ENCODE measurements at places on chromosomes 1 and 21.

DNA sequence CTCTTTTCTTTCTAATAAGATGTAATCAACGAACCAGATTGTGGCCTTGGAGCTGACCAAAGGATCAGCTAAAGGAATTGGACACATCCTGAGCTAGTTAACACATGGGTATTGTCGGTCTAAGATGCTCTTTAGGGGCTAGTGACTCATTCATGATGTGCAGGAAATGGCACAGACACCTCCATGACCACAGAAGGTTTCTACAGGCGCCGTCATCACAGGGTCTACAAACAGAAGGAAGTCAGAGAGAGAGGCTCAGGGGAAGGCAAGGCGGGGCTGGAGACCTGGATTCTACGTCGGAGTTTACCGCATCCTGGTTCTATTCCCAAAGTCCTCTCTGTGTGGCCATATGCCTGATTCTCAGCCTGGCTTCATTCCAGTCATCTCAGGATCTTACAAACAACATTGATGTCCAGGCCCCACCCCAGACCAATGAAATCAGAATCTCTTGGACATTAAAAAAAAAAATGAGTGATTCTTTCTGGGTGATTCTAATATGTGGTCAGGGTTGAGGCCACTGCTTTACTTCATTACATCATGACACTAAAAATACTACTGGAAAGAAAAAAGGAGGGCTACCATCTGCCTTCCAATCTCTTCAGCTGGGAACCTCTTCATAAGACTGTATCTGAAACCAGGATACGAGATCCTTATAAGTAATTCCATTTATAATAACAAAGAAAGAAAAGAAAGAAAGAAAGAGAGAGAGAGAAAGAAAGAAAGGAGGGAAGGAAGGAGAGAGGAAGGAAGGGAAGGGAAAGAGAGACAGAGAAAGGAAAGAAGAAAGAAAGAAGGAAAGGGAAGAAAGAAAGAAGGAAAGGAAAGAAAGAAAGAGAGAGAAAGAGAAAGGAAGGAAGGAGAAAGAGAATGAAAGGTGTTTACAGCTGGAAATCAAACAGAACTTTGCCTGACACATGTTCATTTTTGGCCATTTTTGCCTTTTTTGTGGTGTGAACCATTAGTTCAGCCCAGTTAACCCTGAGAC lies 11.6 kb upstream of the KCNJ15 start:
- peak; percentile 9 for DNase-seq

DNA sequence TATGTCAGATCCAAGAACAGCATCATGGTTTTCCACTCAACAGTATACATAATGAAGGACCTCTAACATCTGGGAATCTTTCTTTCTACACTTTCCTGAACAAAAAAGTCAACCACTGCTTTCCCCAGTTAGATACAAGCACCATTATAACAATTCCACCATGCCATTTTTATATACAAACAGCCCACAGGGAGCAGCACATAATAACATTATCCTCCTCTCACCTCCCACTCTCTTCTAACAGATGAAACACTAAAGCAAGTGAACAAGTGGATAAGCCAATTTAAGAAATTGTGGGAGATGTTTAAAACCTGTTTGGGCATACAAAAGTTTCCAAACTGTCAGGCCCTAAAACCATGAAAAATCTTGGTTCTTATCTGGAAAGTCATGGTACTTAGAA lies 29.4 kb upstream of the PRRC2C start:
- DNase-seq: no peak

GRCh38 chr1:4444086-4444485 lies 210.3 kb upstream of the AJAP1 start:
- no peak for DNase-seq

DNA sequence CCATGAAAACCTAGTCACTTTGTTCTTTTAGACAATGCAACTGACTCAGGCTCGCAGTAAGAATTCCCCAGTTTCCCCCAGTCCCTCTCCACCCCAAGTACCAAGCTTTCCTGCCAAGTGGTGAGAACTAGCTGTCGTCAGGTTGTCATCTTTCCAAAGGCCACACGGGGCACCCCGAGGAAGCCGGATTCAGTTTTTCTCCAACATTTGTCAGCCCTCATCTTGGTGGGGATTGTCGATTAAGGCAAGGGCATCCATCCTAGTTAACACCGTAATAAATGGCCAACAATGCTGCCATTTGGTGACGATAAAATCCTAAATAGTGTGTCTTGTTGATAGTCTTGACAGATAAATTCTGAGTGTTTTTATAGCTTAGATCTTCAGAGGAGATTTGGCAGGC lies 55.9 kb upstream of the PROX1 start:
- no peak for DNase-seq

DNA sequence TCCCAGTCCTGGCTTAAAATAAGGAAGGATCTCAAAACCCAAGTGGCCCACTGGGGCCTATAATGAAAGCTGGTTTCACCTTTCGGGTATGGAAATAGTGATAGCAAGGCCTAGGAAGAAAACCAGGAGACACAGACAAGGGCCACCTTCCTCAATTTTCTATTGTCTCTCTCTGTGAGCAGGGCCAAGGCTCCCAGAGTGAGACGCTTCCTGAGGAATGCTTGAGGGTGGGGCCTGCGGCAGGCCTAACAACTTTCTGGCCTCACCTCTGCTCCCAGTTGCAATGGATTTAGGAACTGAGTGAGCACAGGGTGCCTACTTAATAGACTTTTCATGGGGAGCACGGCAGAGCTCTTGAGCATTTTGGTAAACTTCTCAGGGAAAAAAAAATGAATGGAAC lies 300.9 kb downstream of the ASTN1 start:
- DNase-seq: no peak

DNA sequence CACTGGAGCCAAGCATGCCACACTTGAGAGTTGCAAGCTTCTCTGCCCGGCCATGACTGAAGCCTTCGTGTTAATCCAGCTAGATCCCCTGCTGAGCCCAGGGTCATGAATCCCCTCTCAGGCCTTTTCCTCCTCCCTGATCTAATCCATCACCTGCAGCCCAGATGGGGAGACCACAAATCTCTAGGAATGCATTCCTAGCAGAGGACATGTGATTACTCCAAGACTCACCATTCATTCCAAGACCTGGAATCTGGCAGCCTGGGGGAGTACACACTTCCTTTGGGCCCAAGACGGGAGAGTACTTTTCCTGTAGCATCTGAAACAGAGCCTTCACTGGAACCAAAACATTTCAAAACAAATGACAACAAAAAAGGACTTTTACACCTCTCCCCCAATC lies 269.3 kb upstream of the NFIA start:
- DNase-seq: no peak

GRCh38 chr1:100511058-100511457 lies 26.9 kb upstream of the GPR88 start:
- no peak for DNase-seq

- DNase-seq: no peak
Measured at GRCh38 chr1:206563367-206564207, 48.7 kb downstream of the EIF2D start.

- DNase-seq: no peak
Measured at GRCh38 chr1:69244211-69244610, 323.5 kb upstream of the LRRC7 start.

GRCh38 chr21:36534656-36535055 lies 54.7 kb upstream of the CLDN14 start:
- DNase-seq: no peak

DNA sequence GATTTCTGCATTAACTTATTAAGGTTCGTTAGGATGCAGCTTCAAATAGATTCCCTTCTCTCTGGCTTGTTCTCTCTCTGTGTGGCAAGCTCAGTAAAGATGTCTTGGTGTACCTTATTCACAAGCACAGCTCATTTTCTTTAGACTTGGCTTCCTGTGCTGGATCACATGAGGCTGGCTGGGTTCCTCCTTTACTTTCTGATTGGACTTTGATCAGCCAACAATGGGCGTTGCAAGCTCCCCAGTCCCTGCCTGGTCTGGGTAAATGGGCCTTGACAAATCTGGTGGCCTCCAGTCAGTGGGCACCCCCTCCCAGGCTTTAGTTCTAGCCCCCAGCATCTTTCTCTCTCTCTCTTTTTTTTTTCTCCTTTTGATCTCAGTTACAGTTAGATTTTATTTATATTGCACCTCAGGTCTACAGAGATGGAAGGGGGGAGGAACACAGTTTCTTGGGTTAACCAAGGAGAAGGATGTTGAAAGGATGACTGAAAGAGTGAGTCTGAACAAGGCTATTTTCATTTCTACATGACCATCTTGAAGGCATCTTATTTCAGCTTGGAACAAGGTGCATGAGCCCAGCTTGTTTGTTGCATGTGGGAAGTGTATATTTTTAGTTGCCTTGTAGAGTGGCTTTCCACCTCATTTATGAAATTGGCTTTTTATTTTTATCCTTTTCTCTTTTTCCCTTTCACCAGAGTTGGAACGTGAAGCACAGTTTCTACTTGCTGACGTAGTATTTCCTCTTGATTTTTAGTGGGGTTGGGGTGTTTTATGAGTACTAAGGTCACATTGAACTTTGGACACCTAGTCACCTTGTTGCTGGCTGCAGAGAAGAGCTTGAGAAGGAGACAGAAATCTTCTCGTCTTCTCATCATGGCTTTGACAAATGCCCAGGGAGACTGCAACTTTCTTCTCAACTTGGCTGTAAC lies 77.1 kb downstream of the PBX1 start:
- DNase-seq: no peak

- no peak for DNase-seq
Measured at GRCh38 chr1:43432907-43433306, 20.8 kb downstream of the HYI start.

- DNase-seq: no peak
Measured at GRCh38 chr1:25030012-25030411, 99.9 kb upstream of the RUNX3 start.

DNA sequence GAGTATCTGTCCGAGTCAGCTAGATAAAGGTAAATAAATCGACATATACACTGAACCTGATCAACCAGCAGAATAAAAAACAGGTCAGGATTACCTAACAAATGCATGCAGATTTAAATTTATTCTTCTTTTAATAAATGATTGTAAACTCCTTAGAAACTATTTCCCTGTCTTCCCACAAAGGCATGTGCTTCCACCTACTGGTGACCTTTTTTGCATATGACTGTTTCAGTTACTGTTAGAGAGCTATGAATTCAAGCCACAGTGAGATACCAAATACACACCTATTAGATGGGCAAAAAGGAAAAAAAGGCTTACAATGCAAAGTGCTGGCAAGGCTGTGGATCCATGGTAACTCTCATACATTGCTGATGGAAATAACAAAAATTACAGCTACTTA lies 957.4 kb upstream of the NCAM2 start:
- no peak for DNase-seq

- DNase-seq: no peak
Measured at GRCh38 chr21:39087238-39088030, 95.8 kb downstream of the PSMG1 start.

DNA sequence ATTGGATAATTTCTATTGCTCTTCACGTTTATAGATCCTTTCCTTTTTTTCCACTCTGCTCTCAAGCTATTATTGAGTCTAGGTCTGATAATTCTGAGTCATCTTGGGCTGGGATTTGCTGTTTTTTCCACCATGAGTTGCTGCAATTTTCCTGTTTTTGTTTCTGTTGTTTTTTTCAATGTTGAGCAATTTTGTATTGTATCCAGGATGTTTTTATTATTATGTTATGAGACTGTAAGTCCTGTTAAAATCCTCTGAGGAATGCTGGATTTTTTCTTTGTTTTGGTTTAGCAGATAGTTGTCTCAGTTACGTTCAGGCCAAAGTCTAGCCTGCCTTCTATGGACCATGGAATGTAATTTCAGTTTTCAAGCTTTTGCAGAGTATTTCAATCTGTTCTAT lies 13.0 kb upstream of the SLC35A3 start:
- DNase-seq: no peak

GRCh38 chr1:180181996-180182642 lies 27.4 kb downstream of the QSOX1 start:
- no peak for DNase-seq

Measured in stimulated activated CD8-positive, alpha-beta memory T cell treated with anti-CD3 and anti-CD28 coated beads, Interleukin-15, amount 100 ng/mL, for 1 hour (primary cell).